ENCODE measurements at places on chromosomes 11 and 22. TPM values are rescaled to one million over a fixed set of nuclear protein-coding genes. Genes with fewer than 3 reads are reported as not detected.

DNA sequence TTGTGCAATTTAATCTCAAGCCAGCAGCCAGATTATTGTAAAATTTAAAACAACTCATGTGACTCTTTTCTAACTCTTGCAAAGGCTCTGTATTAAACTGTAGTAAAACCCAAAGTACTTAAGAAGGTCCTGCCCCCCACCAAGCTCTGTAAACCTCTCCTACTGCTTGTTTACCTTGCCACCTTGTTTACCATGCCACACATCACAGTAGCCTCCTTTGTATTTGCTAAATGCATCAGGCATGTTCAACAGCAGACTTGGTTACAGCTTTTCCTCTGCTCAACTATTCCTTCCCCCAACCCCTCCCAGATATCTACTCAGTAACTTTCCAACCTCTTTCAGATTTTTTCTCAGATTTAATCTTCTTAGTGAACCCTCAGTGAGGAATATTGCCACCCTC, 861.6 kb downstream of the METTL15 start:
- no peaks in the 10 kb centered on the region for H3K36me3 ChIP-seq
- H3K4me3 ChIP-seq = no peak overlapping the region
- H3K4me1 ChIP-seq = no peaks in the 10 kb centered on the region
- no peak overlapping the region for H3K27ac ChIP-seq

GRCh38 chr22:50186181-50186714, 535 bp downstream of the TRABD start:
- H3K27me3 ChIP-seq = no peaks in the 10 kb centered on the region
- H3K27ac ChIP-seq = peak overlapping the region; percentile 47
- H3K4me1 ChIP-seq = no peaks in the 10 kb centered on the region
- H3K4me3 ChIP-seq = peak overlapping the region; percentile 54
- peak; percentile 40 for DNase-seq
- H3K36me3 ChIP-seq = no peaks in the 10 kb centered on the region

DNA sequence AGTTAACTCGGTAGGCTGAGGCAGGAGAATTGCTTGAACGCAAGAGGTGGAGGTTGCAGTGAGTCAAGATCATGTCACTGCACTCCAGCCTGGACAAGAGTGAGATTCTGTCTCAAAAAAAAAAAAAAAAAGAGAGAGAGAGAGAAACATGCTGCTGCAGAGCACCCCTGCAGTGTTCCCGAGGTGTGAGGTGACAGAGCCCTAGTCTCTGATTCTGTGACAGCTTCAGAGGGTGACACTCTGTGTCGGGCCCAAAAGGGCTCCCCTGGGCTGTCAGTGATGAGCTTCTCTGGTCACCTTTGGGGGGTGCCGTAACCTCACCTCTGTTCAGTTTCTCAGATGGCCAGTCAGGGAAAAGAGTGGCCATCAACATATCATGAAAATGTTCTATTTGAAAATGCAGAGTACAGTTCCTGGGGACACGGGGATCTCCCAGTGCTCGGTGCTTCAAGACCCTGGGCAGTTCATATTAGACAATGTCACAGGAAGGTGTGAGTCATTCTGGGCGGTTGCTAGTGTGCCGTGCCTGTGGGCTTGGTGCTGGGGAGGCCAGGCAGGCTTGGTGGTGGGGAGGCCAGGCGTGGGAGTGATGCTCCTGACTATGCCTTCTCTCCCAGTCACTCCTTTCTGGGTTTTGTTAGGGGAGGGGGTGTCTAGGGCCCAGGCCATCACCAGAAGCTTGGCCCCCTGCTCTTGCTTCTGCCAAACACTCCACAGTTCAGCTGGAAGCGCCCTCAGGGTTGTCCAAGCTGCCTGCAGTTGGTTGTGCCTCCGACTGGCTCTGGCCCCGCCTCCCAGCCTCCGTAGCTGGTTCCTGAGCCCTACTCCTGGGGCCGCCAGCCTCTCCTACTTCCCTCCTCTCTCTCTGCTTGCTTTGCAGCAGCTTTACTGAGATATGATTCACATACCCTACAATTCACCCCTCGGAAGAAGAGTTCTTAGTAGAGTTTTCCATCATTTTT, 52.5 kb upstream of the CLDN5 start:
- H3K27ac ChIP-seq = peak overlapping the region; percentile 33
- H3K36me3 ChIP-seq = no peaks in the 10 kb centered on the region
- peak; percentile 47 for DNase-seq

Gene CHADL
- total RNA-seq = 2.6 TPM

Gene MUC6
- total RNA-seq = 0.43 TPM

GRCh38 chr11:92978271-92979111, 9.0 kb downstream of the MTNR1B start:
- no peak for DNase-seq
- no peaks in the 10 kb centered on the region for H3K4me1 ChIP-seq
- H3K27ac ChIP-seq = no peak overlapping the region
- no peaks in the 10 kb centered on the region for H3K27me3 ChIP-seq
- H3K4me3 ChIP-seq = no peak overlapping the region
